ENCODE measurements at places on chromosomes 7 and 10.

DNA sequence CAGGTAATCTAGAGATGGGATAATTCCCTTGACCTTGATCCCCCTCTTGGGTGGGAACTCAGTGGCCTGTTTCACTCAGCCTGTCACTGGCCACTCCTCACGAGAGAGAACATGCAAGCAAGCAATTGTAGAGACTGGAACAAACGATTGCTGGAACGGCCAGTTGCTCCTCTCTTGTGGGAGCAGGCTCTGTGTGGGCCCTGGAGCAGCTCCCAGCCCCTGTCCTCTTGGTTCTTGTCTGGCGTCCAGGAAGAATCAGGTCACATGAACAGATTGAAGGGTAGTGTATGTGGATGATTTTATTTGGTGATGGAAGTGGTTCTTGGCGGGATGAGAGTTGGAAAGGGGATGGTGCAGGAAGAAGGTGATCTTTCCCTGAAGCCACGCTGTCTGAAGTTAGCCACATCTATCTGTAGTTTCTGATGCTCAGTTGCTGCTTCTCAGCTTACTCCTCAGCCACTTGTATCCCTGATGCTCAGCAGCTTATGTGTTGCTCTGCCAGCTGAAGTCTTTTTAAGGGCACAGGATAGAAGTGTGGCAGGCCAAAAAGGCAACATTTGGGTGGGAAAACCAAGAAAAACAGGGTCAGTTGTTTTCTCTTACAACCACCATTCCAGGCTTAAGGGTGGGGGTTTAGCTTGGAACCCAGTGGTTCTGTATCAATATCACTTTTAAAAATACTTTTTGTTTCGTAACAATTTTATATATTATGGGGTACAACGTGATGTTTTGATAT lies 15.9 kb downstream of the RNF133 start:
- no peak for DNase-seq

DNA sequence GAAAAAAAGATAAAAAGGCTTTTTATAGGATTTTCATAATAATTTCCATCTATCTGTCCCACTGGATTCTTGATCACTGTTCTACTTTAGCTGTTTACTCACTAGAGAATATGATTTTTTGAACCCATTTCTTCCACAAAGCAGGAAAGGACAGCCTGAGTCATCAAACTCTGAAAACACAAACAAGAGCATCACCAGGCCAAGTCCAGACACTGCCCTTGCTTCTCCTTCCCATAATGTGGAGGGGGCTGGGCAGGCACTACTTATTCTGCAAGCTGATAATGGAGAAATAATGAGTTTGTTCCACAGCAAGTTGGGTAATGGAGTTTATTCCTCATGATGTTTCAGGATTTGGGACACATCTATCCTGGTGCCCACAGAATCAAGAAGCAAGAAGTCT lies 13.0 kb upstream of the KCNIP2 start:
- no peak for DNase-seq

DNA sequence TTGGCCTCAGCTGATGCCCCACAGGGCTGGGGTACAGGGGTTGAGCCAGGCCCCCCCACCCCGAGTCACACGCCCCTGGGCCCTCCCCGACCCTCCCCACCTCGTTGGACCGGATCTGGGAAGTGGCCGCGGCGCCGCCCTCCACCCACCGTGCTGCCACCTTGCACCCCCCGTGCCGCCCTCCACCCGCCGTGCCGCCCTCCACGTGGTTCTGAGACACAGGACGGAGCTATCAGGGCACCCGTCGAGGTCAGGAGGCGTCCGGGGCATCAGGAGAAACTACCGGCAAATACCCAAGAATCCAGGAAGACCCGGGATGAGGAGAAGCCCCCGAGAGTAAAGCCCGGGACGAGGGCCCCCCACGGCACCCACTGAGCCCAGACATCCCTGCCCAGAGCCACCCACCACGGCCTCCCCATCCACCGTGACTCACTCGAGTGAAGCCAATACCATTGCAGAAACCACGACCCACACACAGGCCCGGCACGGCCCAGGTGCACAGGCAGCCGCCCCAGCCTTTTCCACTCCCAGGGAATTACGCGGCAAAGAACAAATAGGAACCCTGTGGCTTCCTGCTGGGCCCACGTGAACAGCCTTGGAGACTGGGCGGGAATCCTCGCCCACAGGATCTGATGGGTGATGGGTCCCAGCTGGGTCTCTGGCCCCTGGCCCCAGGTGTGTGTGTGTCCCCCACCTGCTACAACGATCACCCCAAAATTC lies 34.0 kb downstream of the ADAP1 start:
- no peak for DNase-seq

DNA sequence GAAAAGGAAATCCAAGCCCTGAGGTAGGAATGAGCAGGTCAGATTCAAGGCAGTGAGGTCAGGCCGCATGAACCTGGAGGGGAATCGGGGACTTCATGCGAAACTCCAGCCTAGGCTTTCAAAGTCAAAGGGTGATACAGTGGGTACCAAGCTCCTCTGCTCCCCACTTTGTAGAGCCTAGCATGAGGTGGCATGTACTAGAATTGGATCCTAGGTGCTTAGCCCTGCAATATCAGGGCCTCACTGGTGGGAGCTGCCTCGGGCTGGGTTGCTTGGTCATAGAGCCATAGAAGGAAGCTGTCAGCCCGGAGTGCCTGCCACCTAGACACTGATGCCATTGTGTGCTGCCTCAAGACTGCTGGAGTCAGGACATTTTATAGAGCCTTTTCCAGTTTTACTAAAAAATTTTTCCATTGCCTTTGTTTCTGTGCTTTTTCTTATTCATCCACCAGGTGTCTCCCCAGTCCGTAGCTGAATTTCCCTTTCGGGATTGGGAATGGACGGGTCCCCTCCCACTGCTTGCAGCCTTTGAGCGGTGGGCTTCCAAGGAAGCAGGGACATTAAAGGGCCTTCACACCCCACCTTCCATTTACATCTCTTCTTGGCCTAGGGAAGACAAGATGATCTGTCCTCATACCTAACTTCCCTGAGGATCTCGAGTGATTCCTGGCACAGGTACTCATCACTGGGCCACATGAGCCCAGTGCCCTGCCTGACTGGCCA lies 5.5 kb upstream of the LZTS2 start:
- DNase-seq: no peak

DNA sequence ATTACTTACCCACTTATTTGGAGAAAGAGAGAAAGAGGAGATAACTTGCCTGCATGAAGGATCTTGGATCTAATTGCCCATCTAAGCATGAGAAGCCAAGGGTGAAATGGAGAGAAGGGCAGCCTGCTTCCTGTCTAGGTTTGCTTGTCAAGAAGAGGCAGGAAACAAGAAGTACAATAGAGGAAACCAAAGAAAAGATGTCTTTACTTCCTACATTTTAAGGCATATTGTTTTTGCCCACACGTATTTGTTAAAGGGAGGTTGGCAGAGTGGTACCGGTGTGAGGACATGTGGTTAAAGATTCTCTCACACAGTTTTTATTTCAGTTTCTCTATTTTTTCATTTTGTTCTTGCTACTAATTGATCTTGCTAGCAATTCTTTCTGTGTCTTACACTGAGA lies 6.0 kb upstream of the TAS2R38 start:
- DNase-seq: no peak

DNA sequence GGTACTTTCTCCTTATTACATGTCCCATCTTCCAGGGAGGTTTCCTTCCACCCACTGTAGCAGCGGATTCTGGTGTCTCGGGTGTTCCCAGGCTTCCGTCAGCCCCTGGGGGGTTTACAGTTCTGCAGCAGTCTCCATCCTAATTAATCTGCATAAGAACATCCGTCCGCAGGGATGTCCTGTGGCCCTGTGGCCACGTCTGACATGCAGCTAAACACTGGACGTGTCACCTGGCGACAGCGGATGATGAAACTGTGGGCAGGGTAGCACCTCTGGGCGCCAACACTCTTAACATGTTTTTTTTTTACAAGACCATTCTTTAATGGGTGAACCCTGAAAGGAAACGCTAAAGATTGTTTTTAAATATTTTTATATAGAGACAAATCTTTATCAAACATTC lies 58.2 kb downstream of the DIP2C start:
- no peak for DNase-seq

DNA sequence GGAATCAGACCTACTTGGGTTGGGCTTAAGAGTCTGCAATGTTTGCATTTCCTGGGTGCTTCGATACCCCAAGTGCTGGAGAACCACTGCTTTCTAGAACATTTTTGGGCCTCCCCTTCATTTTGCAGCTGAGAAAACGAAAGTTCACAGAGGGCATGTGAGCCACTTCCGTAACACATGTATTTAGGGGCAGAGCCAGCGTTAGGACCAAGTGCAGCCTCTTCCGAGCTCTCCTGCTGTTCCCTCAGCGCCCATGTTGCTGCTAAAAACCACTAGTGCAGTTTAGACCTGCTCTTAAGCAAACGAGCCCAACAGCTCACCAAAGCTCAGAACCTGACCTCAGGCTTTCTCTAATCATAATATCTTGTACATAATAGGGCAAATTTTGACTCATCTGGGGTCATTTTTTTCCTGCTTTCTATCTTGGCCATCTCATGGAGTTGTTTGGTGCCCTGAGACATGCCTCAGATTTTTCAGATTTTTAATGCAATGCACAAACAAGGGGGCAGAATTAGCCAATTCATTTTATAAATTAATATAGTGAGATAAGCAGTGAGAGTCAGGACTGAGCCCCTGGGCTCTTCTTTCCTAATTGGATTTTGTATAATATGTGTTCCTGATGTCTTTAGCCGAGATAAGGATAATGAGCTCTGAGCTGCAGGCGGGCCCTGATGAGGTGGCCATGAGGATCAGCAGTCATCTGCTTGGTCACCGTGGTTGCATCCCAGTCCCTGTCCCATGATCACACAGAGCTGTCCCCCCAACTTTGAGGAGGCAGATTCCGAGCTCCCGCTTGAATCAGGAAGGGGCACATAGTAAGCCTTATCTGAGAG lies 12.9 kb downstream of the BAG3 start:
- DNase-seq: no peak

DNA sequence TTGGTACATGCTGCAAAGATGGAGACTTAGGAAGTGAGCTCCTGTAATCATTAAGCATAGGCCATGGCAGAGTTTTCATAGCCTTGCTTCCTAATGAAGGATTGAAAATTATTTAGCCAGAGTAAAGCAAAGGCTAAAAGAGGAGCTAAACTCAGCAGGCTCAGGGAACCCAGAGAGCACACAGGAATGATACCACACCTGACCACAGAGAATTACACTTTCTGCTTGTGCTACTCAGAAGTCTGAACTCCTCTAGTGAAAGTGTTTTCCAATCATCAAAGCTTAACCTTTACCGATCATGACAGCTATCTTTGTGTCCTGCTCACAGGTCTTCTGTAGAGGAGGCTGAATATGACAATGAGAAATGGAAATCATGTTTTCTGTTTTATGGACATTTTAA lies 347.7 kb downstream of the OTUD1 start:
- no peak for DNase-seq

DNA sequence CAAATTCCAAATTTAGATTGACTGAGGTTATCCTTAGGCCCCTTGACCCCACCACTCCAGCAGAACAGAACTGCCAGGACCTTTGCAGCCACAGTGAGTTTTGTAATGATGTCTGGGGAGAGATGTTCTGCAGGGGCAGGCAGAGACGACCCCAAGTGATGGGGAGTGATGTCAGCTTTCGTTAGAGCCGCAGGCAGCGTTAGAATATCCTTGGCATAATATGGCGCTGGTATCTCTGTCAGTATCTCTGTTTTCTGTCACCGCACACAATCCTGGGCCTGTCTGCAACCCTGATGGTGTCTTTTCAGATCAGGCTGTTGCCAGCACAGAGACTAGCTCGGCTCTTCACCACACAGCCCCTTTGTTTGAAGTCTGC lies 1083.6 kb downstream of the KCNMA1 start:
- DNase-seq: no peak

DNA sequence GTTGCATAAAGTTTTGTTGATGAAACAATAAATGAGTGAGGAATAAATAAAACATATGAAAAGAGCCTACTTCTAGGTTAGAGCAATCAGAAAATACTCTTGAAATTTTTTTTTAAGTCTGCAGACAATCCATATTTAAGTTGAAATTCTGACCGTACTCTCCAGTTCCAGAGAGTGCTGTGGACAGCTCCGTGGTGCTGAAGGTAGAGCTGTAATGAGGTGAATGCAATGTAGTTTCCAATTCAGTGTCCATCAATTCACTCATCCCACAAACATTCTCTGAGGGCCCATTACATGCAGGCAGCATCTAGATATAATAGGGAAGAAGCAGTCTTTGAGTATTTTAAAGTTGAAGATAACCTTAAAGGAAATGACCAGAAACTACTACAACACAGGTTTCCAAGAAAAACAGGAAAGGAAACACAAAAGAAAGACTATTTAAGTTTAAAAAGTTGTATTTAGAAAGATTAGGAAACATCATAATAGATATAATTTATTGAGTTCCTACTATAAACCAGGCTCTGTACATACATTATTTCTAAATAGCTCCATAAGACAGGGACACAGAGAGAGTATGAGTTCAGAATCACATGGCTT lies 44.0 kb upstream of the CRTAC1 start:
- DNase-seq: no peak

GRCh38 chr10:57249615-57250281 lies 888.7 kb upstream of the ZWINT start:
- no peak for DNase-seq
